ENCODE measurements at places on chromosomes 5 and 9.
A peak's percentile ranks its signal among the peaks of the same experiment; 100 is the strongest.

DNA sequence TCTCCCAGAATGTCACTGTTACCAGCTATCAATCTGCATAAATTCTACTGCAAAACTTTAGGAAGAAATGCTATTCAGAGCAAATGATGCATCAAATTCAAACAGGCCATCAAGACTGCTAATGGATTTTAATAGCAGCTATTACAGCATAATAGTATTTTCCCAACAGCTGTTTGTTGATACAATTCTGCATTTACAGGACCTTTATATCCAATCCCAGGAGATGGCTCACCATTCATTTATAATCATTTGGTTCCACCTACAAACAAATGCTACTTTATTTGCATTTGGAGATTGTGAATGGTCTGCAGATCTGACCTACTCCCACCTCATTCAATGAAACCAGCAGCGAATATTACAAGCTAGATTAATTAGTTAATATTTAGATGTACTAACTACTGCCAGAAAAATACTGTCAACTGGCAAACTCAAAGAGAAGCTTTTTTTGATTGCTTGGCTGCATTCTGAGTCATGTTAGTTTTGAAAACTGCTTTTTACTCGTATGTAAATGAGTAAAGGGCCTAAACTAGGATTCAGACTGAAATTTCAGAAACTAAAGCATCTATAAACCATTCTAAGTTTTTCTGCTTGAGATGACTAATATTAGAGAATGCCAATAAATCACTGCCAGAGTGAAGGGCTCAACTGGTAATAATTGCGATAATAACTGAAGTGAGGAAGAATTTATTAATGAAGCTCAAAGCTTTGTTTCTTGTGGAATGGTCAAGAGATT lies 7.1 kb upstream of the PCA3 start:
- DNase-seq: no peak

GRCh38 chr9:115469841-115470240 lies 351.9 kb upstream of the TNC start:
- DNase-seq: no peak

- no peak for DNase-seq
These were observed 29.2 kb downstream of the CSNK1A1 start for GRCh38 chr5:149521739-149522685.

DNA sequence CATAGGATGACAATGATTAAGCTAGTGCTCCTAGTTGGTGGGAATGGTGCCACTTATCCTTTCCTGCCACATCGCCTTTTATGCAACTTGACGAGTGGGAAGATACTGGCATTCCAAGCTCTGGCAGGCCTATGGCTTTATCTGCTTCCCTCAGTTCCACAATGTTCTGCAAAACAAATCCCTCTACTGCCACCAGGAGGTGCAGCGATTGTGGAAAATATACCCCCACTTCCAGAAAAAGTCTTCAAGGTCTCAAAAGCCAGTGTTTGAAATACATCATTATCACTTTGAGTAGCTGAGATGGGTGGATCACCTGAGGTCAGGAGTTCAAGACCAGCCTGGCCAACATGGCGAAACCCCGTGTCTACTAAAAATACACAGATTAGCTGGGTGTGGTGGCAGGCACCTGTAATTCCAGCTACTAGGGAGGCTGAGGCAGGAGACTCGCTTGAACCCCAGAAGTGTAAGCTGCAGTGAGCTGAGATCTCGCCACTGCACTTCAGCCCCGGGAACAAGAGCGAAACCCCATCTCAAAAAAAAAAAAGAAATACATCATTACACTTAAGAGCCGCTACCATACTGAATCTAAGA lies 3.4 kb downstream of the CLINT1 start:
- DNase-seq: peak; percentile 42

DNA sequence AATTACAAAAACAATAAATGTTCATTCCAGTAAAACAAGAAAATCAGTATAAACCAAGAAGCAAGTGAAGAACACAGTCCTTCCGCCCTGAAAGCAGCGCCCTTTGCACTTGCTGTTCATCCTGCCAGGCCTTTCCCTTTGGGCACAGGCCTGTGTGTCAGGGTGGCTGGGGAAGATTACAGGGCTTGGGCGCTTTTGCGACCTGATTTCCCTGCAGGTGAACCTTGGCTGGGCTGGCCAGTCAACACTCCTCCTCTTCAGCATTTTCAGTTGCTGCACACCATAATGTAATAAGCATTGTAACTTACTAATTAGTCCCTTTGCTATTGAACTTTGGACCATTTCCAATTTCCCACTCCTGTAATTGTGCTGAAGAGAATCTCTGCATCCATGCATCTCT lies 38.6 kb upstream of the TDRD7 start:
- no peak for DNase-seq

- DNase-seq: no peak
These were observed 85.4 kb upstream of the FSTL4 start for GRCh38 chr5:133697536-133698258.

Measured in Panc1 (cell line).